ENCODE measurements at places on chromosomes 4 and X.

DNA sequence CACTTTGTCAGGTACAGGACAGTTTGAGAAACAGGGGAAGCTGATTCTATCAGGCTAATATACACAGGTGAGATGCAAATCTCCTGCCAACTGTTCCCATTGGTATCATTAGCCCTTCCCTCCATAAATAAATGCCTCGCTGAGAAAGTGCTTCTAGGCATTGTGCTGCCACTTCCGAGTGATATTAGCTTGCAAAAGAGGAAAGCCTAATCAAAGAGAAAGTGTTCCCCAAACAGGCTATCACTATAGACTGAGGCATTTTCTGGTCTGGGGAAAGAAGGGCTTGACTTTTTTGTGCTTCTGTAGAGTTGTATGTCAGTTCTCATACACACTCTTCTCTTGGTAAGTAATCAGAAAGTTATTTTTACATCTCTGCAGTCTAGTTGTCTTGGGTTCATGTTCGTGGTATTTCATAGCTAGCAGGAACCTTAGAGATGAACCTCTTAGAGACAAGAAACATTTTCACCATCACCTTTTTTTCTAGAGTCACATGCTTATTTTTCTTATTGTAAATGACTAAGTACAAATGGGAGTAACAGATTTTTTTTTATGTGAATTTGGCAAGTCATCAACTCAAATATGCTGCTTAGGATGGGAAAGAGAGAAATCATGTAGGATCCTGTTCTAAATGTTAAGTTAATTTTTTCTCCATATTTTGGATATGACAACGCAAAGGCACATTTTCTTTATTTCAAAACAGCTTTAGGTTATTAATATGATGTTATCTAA is 1009.8 kb downstream of the ADGRL3 start:
- no peak for DNase-seq

- DNase-seq = no peak
Measured at GRCh38 chr4:20625426-20625825, 74.8 kb upstream of the PACRGL start.

DNA sequence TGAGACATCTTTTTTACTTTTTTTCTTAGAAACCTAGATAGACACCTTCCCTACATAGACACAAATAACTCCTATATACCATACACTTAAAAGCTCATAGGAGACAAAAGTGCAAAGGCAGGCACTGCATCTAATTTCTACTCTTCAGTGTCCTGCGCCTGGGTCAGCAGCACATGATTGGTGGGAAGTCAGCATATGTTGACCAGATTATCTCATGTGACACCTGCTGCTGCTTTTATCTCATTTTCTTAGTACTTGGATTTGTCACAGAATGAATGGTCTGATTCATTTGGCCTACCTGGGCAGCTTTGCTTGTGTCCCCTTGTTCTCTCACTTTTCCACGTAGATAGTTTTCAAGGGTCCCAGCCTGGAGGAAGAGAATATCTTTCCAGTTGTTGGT is 24.9 kb upstream of the LNX1 start:
- DNase-seq = no peak

GRCh38 chrX:30821116-30821515 is 67.9 kb downstream of the TAB3 start:
- no peak for DNase-seq

DNA sequence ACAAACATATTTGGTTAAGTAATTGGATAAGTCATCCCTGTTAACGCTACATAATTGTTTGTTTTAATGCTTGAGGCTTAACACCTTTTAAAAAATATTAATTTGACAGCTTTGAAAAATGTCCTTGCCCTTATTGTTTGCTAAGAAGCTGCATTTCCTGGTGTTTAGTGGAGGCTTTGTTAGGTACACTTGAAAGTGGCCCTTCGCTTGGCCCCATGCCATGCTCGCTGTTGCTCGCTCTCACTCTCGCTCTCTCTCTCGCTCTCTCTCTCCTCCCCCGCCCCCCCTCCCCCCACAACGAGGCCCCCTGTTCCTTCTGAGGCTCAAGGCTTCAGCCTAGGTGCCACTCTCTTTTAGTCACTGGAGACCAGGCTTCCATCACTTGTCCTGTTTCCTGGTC is 139.6 kb downstream of the DCLK2 start:
- no peak for DNase-seq

DNA sequence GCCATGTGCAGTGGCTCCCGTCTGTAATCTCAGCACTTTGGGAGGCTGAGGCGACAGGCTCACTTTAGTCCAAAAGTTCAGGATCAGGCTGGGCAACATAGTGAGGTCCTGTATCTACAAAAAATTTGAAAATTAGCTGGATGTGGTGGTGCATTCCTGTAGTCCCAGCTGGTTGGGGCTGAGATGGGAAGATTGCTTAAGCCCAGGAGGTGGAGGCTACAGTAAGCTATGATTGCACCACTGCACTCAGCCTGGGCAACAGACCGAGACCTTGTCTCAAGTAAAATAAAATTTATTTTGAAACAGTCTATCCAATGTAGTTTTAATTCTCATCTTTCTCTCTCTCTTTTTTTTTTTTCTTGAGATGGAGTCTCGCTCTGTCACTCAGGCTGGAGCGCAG is 21.1 kb downstream of the RBM10 start:
- DNase-seq = no peak

DNA sequence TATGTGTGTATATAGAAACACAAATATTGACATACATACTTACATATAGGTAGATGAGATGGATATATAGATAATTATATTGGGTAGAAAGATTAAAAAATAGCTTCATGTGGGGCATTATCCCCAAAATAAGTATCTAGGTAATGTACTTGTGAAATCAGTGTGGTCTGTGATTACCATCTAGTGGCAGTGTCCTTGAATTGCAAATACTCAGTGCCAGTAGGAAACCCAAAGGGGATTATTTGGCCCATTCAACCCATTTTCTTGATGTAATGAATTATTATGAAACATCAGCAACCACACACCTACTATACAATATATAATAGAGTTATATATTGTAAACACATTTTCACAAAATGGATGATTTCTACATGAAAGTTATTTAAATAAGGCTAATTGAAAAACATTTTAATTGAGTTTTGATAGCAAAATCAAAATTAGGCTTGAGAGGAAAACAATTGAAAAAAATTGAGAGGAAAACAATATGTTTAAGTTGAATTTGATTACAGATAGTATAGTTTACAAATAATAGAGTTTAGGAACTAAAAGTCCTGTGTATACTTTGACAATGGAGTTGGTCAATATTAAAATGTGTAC is 389.4 kb downstream of the GALNTL6 start:
- DNase-seq = no peak

GRCh38 chr4:81919223-81919622 is 447.5 kb upstream of the RASGEF1B start:
- no peak for DNase-seq

DNA sequence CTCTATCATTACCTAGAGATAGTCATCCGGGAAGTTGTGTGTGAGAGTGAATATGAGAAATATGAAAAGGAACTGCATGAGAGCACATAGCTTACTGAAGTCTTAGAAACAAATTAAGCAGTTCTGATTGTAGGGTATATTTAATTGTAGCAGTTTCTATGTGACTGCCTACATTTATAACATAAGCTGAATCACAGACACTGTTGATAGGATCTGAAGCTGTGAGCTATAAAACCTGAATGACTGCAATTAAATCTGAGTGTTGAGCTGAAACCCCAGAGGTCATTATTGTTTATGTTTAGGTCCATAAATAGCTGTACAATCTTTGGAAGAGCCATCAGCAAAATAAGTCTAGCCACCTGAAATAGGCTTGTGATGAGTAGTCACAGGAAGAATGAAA is 210.1 kb upstream of the CXCL13 start:
- DNase-seq = no peak

DNA sequence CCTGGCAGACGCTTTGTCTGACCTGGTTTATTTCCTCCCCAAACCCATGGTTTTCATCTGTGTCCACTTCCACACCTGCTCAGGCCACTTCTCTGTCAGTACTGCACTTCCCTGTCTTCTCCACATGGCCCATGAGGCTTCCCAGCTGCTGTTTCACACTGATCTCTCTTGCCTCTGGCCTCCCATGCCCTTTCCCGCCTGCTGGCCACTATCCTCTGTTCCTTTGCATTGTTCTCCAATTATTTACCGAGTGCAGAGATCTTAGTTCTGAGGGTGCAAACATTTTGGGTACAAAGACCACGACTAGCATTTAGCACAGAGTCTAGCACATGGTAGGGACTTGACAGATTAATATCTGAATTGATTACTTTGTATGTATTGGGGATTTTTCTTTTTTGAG is 174.8 kb upstream of the NPY2R start:
- no peak for DNase-seq

- no peak for DNase-seq
Measured at GRCh38 chrX:82362550-82362949, 1145.5 kb upstream of the POU3F4 start.

- DNase-seq = no peak
Measured at GRCh38 chr4:68209003-68209402, 36.5 kb downstream of the TMPRSS11B start.

DNA sequence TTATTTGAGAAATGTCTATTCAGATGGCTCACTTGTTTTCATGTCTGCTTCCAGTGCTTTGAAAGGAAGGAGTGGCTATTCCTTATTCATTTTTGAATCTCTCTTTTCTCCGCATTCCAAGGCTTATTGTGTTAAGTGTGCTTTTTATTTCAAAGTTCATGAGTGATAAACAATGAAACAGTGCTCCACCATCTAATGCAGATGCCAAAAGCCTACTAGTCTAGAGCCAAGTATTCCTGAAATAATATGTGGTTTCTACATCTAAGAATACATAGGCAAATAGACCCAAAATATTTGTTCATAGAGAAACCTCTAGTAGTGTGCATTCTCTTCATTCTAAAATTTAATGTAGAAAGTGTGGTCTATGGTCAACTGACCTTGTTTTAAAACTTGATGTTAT is 187.3 kb downstream of the GABRB1 start:
- no peak for DNase-seq

- no peak for DNase-seq
Measured at GRCh38 chr4:186688150-186688943, 35.3 kb downstream of the FAT1 start.

- DNase-seq = no peak
Measured at GRCh38 chr4:10491401-10491800, 34.2 kb upstream of the ZNF518B start.

GRCh38 chr4:39021631-39022030 is 10.6 kb downstream of the TMEM156 start:
- DNase-seq = no peak

GRCh38 chr4:89491761-89492160 is 184.2 kb upstream of the GPRIN3 start:
- DNase-seq = no peak
